ELF-1 (cell line): ENCODE measurements at places on chromosomes 7 and 10.
A peak's percentile ranks its signal among the peaks of the same experiment; 100 is the strongest.

GRCh38 chr10:88245974-88246511 lies 337.1 kb downstream of the RNLS start:
- no peak for DNase-seq

DNA sequence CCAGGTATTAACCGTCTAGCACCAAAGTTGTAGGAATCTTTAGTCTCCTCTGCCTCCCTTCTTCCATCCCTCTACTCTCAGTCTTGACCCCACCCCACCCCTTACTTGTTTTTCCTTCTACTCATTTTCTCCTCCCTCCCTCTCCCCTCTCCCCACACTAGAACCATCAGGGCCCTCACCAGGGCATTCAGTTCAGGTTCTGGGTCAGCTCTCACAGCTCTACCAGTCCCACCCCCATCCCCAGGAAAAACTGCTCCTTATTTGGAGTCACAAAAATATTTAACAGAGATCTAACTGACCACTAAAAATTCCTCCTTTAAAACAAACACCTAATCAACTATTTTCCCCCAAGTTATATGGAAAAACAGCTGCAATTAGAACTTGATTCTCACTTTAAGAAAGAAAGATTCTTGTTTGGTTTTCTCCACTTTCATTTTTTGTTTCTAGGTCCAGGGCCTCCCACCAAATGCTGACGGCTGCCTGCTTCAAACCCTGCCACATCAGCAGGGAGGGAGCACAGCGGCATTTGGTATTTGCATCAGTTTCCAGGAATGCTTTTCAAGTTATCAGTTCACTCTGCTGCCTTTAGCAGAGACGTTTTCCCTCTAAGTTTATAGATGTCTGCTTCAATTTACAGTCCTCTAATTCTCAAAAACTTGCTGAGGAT lies 2.8 kb upstream of the COL1A2 start:
- DNase-seq = peak; percentile 70

DNA sequence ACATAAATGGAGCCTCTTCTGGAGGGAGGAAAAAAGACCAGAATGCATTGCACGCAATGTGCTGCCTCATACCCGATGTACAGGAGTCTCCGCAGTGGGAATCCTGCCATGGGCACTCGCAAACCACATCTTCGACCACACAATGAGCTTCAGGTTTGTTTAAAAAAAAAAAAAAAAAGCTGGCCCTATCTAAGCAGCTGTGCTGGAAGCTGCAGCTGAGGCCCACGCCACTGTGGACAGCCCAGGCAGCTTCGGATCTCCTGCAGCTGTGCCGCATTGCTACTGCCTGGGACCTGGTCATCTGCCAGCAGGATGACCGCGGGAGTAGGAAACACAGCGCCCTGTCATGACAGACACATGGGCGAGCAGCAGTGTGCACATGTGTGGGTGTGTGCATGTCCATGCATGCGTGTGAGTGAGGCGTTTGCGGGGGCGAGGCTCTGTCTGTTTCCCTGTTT lies 26.0 kb downstream of the EN2 start:
- peak; percentile 27 for DNase-seq

DNA sequence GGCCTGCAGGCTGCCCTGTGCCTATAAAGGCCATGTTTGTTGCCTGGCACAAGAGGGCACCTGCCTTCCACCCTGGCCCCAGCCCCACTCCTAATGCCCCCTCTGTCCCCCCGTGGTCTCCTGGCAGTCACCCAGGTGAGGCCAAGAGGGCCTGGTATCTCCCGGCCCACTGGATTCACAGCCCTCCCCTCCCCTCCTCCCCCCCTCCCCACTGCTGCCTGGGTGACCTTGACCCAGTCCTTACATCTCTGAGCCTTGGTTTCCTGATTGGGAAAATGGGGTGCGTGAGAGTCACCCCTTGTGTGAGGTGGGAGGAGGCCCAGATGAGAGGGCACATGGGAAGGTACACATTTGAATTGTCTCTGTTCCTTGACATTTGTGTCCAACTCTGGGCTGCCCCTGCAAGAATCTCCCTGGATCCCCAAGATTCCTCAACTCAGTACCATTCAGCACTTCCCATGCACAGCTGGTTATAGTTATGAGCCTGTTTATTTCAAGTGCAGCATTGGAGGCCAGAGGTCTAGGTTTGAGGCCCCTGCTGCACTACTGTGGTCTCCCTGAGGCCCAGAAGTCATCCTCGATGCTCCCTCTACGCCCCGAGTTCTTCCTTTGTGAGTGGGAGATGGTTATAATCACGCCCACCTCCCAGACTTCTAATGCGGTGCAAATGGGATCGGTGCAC lies 58.9 kb downstream of the TMEM270 start:
- DNase-seq = no peak

DNA sequence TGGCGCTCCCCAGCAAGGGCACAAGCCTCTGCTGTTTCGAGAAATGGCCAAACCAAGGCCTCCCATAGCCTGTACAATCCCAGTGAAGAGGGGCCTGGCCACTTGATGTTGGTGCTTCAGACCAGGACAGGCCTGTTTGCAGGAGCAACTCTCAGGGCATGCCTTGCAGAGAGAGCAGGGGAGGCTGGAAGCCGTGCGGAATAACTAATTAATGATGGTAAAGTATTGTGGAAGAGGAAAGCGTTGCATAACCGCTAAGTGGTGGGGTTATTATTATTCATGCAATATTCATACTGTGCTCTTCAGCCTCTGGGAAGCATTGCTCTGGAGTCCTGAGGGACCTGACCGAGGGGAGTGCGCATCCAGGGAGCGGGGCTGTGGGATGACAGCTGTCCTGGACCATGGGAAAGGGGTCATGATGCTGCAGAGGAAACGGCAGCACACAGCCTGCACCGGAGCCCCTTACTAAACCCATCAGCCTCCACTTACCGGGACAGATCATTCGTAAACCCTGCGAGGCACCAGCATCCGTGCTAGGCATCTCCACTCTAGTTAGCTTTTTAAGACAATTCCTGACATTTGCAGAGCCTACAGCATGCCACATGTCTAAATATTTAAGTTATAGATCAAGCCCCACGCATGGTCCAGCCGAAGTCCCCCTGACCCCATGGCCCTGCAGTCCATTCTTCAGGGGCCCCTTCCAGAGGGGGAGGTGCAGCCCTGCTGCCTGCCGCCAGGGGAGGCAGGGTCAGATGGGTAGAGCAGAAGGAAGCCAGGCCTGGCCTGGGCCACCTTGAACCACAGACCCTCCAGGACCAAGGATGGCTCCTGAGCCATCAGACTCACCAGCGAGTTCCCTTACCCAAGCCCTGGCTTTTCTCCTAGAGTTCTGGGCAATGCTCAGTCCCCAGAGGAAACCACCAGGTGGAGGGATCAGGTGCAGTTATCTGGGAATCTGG lies 11.6 kb downstream of the TMEM273 start:
- no peak for DNase-seq
